ENCODE measurements at places on chromosomes 5 and 9.

GRCh38 chr5:89777758-89778157 lies 631.8 kb downstream of the CETN3 start:
- H3K4me1 ChIP-seq: no peaks in the 10 kb centered on the region
- no peaks in the 10 kb centered on the region for H3K27me3 ChIP-seq
- H3K27ac ChIP-seq: no peak overlapping the region
- H3K36me3 ChIP-seq: no peaks in the 10 kb centered on the region
- no peak for DNase-seq
- no peak overlapping the region for H3K4me3 ChIP-seq

DNA sequence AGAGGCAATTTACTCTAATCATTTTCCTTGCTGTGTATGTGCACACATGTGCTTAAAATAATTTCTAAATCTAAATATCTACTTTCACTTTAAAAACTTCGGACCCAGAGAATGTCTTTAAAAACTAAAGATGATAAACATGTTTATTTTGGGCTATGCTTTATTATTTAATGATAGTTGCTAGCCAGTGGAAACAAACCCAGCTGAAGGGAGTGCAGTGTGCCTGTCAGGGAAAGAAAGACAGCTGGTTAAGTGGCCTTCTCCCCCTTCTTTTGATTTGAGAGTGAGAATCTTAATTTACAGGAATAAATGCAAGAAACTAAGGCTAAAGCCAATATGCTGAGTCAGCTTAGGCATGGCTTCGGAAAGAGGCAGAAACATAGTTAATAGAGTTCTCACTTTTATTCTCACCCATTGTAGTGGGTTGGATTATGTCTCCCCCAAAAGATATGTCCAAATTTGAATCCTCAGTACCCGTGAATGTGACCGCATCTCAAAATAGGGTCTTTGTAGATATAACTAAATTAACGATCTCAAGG lies 111.4 kb downstream of the DCP2 start:
- no peak overlapping the region for H3K27ac ChIP-seq
- peaks cover 3% of the 10 kb centered on the region for H3K27me3 ChIP-seq
- H3K36me3 ChIP-seq: no peaks in the 10 kb centered on the region

DNA sequence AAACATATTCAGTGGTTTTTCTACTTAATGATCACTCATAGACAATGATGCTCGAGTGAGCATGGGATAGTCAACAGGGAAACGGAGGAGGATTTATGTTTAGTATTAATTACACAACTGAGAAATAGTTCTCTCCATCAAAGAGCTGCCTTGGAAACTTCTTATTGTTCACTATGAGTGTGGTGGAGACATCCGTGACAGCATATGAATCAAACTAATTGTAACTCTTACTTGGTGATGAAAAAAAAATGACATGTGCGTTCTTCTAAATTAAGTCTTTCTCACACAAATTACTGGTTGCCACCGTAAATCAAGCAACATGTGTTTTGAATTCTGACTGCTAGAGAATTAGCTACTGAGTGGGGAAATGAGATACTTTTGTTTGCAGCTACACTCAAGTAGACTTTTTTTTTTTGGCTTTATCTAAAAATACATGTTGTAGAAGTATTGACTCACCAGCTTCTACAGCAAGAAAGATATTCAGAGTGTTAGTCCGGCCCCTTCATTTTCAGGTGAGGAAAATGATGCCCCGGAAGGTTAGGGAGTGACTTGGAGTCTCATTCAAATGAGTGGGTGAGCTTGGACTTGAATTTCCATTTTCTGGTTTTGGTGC lies 179.4 kb downstream of the CFAP90 start:
- no peaks in the 10 kb centered on the region for H3K36me3 ChIP-seq
- H3K4me3 ChIP-seq: no peak overlapping the region
- no peak for DNase-seq
- H3K27ac ChIP-seq: no peak overlapping the region
- no peaks in the 10 kb centered on the region for H3K27me3 ChIP-seq

- H3K4me3 ChIP-seq: no peak overlapping the region
- no peak for DNase-seq
- peaks cover 12% of the 10 kb centered on the region for H3K4me1 ChIP-seq
- peaks cover 2% of the 10 kb centered on the region for H3K27me3 ChIP-seq
- no peaks in the 10 kb centered on the region for H3K36me3 ChIP-seq
- H3K27ac ChIP-seq: no peak overlapping the region
Measured at GRCh38 chr5:132017738-132018625, 6.5 kb upstream of the ACSL6 start.

GRCh38 chr5:527646-528628 lies 3.7 kb upstream of the SLC9A3 start:
- peaks cover 86% of the 10 kb centered on the region for H3K27me3 ChIP-seq
- H3K27ac ChIP-seq: no peak overlapping the region
- no peaks in the 10 kb centered on the region for H3K36me3 ChIP-seq
- peaks cover 43% of the 10 kb centered on the region for H3K4me1 ChIP-seq

GRCh38 chr5:43874772-43875171 lies 271.8 kb downstream of the NNT start:
- H3K36me3 ChIP-seq: no peaks in the 10 kb centered on the region
- H3K4me1 ChIP-seq: no peaks in the 10 kb centered on the region
- no peaks in the 10 kb centered on the region for H3K27me3 ChIP-seq
- no peak for DNase-seq
- H3K27ac ChIP-seq: no peak overlapping the region

DNA sequence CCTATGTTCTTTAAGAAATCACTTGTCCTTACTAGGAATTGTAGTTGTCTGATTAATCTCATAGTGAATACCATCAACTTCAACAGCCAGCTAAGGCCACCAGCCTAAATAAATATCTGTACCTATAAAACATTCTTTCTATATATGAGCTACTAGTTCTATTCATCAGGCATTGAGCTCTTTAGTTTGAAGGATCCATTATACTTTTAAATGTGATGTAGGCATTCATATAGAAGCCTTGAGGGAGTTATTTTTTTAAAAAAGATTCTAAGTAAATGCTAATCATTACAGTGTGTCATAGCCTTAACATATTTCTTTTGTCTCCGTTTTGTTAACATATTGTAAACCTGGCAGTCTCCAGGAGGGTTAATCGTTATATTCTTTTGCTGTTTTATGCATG lies 838.3 kb downstream of the PTPRD start:
- H3K27me3 ChIP-seq: no peaks in the 10 kb centered on the region
- no peak overlapping the region for H3K27ac ChIP-seq

DNA sequence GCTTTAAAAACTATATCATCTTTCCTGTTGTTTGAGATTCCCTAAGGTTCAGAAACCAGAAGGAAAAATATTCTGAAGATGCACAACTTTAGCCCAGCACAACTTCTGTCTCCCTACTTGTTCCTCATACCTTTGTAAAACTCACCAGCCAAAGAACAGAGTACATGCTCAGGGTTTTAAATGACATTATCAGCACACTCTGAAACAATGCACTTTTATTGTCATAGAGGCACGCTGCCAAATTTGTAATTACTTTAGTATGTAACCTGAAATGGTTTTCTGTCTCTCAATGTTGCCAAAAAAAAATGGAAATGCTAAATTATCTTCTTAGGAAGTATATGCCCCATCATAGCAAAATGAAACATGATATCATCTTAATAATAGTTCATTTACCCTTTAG lies 383.6 kb upstream of the CDH6 start:
- no peak overlapping the region for H3K4me3 ChIP-seq
- no peaks in the 10 kb centered on the region for H3K36me3 ChIP-seq
- no peaks in the 10 kb centered on the region for H3K27me3 ChIP-seq
- H3K4me1 ChIP-seq: no peaks in the 10 kb centered on the region
- no peak overlapping the region for H3K27ac ChIP-seq

- H3K4me3 ChIP-seq: no peak overlapping the region
- H3K36me3 ChIP-seq: no peaks in the 10 kb centered on the region
- H3K27me3 ChIP-seq: no peaks in the 10 kb centered on the region
- no peaks in the 10 kb centered on the region for H3K4me1 ChIP-seq
Measured at GRCh38 chr5:123964884-123965283, 452.9 kb downstream of the CSNK1G3 start.

- no peaks in the 10 kb centered on the region for H3K27me3 ChIP-seq
- no peak overlapping the region for H3K4me3 ChIP-seq
- H3K36me3 ChIP-seq: no peaks in the 10 kb centered on the region
Measured at GRCh38 chr5:151947931-151948608, 23.4 kb upstream of the GLRA1 start.

DNA sequence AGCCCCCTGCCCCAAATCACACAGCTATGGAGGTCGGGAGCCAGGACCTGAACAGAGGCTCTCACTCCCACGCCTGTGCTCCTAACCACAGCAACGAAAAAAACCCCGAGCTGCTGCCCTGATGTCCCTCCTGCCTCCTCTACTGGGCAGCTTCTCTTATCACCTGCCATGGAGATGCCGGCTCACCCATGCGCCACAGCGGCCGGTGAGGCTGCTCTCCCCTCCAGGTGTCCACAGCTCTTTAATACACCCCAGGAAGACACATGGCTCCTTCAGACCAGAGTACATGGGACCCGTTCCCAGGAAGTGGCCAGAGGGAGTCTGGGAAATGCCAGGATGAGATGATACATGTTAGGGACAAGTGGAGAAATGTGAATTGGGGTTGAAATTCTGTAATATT lies 110.9 kb downstream of the COL23A1 start:
- H3K4me1 ChIP-seq: peaks cover 27% of the 10 kb centered on the region
- no peaks in the 10 kb centered on the region for H3K36me3 ChIP-seq
- H3K27me3 ChIP-seq: no peaks in the 10 kb centered on the region
- no peak overlapping the region for H3K27ac ChIP-seq

DNA sequence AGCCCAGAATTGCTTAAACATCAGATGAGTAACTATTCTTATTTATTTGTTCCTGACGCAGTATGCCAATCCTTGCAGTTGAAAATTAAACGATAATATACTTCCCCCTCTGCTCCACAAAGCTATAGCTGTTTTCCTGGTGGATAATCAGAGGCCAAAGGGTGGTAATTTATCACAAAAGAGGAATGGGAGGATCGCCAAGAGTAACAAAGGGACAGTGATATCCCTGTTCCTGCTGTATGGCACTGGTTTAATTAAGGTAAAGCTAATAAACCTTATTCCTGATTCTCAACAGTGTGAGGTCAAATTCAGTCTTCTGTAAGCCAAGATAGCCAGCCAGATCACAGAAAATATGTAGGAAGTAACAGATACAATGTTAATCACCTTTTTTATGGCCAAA lies 33.4 kb upstream of the PTGER4 start:
- peaks cover 3% of the 10 kb centered on the region for H3K4me1 ChIP-seq
- H3K4me3 ChIP-seq: no peak overlapping the region
- H3K36me3 ChIP-seq: no peaks in the 10 kb centered on the region
- DNase-seq: no peak

GRCh38 chr5:151047814-151048425 lies 27.5 kb downstream of the GPX3 start:
- H3K4me1 ChIP-seq: peaks cover 9% of the 10 kb centered on the region
- DNase-seq: peak; percentile 22
- no peak overlapping the region for H3K27ac ChIP-seq
- H3K4me3 ChIP-seq: no peak overlapping the region
- no peaks in the 10 kb centered on the region for H3K27me3 ChIP-seq

GRCh38 chr9:138082918-138083636 lies 205.5 kb downstream of the CACNA1B start:
- no peaks in the 10 kb centered on the region for H3K27me3 ChIP-seq
- H3K4me1 ChIP-seq: no peaks in the 10 kb centered on the region
- H3K36me3 ChIP-seq: no peaks in the 10 kb centered on the region
- H3K27ac ChIP-seq: no peak overlapping the region

DNA sequence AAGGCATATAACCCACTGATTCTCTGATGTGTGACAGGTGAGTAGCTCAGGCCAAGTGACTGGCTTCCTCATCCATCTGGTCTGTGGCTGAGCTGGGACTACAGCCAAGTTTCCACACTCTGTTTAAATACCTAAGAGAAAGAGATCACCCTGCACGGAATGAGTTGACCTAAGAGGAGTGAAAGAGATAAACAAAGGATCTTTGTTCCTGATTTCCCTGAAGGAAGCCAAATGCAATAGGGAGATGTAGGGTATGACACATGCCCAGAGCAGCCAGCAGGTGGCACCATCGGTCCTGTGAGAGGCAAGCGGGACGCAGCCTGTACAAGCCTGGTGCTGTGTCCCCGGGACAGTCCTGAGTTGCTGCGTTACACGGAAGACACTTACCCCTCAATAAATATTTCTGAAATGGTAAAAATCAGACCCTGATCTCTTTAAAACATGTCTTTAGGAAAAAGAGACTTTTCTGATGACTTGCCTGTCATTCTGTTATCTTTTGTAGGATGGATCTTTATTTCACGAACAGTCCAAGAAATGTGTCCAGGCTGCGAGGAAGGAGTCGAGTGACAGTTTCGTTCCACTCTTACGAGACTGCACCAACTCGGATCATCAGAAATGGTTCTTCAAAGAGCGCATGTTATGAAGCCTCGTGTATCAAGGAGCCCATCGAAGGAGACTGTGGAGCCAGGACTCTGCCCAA lies 41.1 kb downstream of the GALNT12 start:
- DNase-seq: peak; percentile 86
- no peak overlapping the region for H3K4me3 ChIP-seq
- H3K36me3 ChIP-seq: peaks cover 3% of the 10 kb centered on the region
- no peak overlapping the region for H3K27ac ChIP-seq
- peaks cover 6% of the 10 kb centered on the region for H3K4me1 ChIP-seq

DNA sequence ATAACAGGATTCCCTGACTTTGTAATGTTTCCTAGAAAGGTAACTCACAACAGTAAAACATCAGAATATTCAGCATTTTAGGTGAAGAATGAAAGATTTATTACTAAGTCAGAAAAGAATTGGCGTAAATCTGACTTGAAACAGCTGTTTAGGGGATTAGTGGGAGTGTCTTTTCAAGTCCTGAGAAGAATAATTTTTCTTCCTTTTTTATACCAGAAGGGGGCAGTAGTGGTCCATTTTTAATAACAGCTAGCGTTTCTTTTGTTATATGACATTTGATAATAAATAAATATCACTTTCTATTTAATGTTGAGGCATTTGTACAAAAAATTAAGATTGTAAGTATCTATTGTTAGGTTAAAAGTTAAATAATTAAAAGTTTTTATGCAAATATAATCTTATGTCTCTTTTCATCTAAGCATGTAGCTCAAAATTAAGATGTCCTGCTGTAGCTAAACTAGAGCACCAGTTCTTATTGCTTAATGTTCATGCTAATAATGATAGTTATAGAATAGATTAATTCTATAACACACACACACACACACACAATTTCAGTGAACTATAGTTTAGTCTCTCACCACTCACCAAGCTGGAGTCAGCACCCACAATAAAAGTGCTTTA lies 258.7 kb upstream of the ARRDC3 start:
- no peak overlapping the region for H3K4me3 ChIP-seq
- no peaks in the 10 kb centered on the region for H3K36me3 ChIP-seq
- DNase-seq: peak; percentile 60
- no peaks in the 10 kb centered on the region for H3K4me1 ChIP-seq
- no peak overlapping the region for H3K27ac ChIP-seq

DNA sequence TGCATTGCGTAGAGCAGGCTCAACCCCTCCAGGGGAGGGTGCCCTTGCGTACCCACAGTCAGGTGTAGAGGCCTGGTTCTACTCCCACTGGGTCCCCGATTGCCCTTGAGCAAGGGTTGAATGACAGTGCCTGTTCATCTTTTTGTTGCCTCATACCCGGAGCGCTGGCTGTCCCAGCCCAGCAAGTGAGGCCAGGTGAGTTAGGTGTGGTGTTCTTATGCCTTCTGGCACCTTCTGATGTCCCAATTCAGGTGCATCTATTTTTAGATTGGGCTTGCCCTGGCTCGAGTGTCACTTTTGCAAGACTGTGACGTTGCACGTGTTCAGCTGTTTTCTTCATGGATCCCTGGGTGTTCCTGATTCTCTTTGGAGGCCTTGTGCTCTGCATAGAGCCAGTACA lies 257.8 kb downstream of the GOLPH3 start:
- H3K4me1 ChIP-seq: no peaks in the 10 kb centered on the region
- H3K36me3 ChIP-seq: no peaks in the 10 kb centered on the region
- H3K27me3 ChIP-seq: no peaks in the 10 kb centered on the region
- no peak for DNase-seq
- no peak overlapping the region for H3K27ac ChIP-seq
